ENCODE measurements at places on chromosomes 6 and 20.

DNA sequence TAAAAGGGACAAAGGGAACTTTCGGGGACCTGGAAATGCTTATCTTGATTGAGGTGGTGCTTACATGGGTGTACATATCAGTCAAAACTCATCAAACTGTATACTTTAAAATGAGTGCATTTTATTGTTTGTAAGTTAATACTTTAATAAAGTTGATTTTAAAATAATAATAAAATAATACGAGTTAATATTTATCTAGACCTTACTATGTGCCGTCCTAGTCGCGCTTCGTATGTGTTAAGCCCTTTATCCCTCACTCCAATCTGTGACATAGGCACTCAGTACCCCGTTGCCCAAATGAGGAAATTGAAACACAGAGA lies 47.5 kb downstream of the PDYN start:
- DNase-seq, result no peak

DNA sequence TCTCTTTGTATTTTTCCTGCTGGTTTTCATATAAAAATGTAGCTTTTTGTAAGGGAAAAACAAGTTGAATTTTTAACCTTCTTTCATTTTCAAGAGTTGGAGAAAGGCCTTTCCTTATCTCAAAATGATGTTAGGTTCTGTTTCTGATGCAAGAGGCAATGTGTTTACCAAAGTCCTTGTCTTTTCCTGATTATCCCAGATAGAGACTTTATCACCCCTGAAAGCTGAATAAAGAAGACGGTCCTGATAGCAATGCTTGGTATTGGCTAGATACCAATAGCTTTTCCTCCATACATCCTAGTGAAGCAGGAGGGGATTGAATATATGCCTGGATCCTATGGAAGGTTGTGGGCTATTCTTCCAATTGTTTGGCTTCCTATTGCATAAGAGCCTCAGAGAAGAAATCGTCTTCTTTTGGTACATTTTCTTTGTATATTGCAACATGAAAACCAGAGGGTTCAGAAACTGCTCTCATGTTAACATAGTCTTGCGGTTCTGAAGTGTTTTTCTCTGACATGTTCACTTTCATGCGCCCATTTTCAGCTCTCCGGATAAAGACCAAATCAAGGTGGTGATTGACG lies 5.5 kb downstream of the PNLDC1 start:
- DNase-seq, result no peak

- DNase-seq, result peak; percentile 9
These were observed 45.3 kb upstream of the SMIM8 start for GRCh38 chr6:87277123-87277522.

GRCh38 chr6:159107451-159108260 lies 61.5 kb upstream of the FNDC1 start:
- DNase-seq, result peak; percentile 88

DNA sequence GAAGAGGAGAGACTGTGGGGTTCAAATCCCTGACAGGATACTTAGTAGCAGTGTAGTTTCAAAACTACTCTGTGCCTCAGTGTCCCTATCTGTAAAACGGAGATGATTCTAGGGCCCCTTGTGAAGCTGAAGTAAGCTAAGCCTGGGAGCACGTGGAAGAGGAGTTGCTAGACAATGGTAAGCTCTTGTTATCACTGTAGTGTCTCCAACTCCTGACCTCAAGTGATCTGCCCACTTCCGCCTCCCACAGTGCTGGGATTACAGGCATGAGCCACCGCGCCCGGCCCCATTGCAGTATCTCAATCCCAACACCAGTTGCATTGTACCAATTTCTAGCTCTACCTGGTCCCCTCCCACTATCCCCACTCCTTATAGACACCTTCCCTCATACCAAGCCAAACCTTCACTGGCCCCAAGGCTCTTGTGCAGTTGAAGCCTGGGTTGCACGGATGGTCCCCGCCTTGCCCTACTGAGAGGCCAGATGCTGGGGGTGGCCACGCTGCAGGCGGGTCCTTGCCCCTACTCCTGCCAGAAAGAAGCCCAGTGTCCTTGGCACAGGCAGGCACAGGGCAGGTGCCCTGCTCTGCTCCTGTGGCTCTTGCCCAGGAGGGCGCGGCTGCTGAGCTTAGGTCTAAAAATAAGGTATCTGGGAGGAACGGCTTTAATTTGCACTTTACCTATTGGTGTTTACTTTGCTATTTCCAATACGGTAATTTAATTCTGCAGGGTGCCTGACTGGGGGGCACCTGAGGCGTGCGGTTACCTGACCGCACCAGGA lies 118.1 kb downstream of the VEGFA start:
- no peak for DNase-seq

DNA sequence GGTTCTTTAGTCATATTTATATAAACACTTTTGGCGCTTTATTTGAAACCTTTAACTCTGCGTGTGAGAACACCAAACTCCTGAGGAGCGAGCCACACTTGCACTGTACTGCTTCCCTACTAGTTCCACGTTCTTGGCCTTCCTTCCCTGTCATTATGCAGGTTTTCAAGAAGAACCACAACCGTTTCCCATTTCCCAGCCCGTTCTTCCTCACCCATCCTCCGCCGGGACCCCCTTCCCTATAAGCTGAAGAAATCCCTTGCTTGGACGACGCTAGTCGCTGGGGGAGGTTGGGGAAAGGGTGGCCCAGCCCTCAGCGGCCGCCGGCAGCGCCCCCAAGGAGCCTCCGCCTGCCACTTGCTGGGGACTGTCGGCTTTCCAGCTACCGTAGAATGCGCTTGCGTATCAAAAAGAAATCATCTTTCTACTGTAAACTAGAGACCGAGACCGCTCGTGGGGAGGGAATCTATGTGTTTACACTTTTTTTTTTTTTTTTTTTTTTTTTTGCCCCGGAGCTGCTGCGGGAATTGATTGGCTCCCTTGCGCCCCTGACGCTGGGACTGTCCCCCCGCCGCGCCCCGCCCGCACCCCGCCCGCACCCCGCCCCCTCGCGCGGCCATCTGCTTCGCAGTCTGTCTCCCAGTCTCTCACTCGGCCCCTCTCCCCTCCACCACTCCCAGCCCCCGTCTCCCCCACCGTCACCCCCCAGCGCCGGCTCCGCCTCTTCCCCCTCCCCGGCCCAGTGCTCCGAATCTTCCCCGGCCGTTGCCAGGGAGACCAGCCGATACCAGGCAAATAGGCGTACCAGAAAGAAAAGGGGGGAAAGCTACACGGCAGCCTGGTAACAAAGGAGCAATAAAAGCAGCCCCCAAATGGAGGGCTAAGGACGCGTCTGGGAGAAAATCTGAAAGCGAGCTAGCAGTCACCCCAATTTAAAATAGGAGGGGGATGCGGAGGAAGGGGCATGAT lies 2.3 kb upstream of the MARCKS start:
- peak; percentile 72 for DNase-seq
